ENCODE measurements at places on chromosomes 12 and 14. TPM values are rescaled to one million over a fixed set of nuclear protein-coding genes. Genes with fewer than 3 reads are reported as not detected.

The EMP1 gene
- polyA plus RNA-seq: 33.8 TPM

The PYM1 gene
- 25.7 TPM for polyA plus RNA-seq

The DBX2 gene
- polyA plus RNA-seq: 0.38 TPM

The TSPAN11 gene
- polyA plus RNA-seq: 2.8 TPM

The NKX2-8 gene
- polyA plus RNA-seq: not detected

The GPR137C gene
- 0.68 TPM for polyA plus RNA-seq

The C12orf56 gene
- polyA plus RNA-seq: not detected

The KRT86 gene
- not detected for polyA plus RNA-seq

The CCDC38 gene
- 0.05 TPM for polyA plus RNA-seq

The ITGB7 gene
- polyA plus RNA-seq: 0.45 TPM

The AQP6 gene
- 0.32 TPM for polyA plus RNA-seq

The REC8 gene
- polyA plus RNA-seq: 4.1 TPM

The SMIM41 gene
- polyA plus RNA-seq: 0.61 TPM

The FAM186B gene
- 0.16 TPM for polyA plus RNA-seq

The DPF3 gene
- polyA plus RNA-seq: 16.5 TPM

The FAR2 gene
- 2.5 TPM for polyA plus RNA-seq

The COCH gene
- 0.66 TPM for polyA plus RNA-seq

The LUM gene
- polyA plus RNA-seq: 205 TPM

The CYP46A1 gene
- 5.8 TPM for polyA plus RNA-seq
